ENCODE measurements at places on chromosomes 7 and 10. TPM values are rescaled to one million over a fixed set of nuclear protein-coding genes. Genes with fewer than 3 reads are reported as not detected.
A peak's percentile ranks its signal among the peaks of the same experiment; 100 is the strongest.

The HABP2 gene
- total RNA-seq, result not detected

The SUN3 gene
- total RNA-seq, result not detected

The OPN1SW gene
- total RNA-seq, result not detected

The CYTH3 gene
- 1.2 TPM for total RNA-seq

The CALN1 gene
- total RNA-seq, result not detected

The AGBL3 gene
- 3.9 TPM for total RNA-seq

The GARIN1A gene
- 0.48 TPM for total RNA-seq

DNA sequence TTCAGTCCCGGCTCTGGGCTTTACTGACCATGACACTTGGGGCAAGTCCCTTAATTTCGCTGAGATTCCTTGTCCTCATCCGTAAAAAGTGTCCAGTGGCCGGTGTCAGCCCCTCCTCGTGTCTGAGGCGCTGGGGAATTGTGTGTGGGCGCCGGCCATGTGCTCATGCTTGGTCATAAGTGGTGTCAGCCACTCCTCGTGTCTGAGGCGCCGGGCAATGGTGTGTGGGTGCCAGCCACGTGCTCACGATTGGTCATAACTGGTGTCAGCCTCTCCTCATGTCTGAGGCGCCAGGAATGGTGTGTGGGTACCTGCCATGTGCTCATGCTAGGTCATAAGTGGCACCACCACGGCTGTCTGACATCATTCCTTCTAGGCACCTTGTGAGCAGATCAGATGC lies 40.7 kb upstream of the DMBT1 start:
- DNase-seq, result no peak

- DNase-seq, result no peak
Observed at GRCh38 chr10:69495666-69496065, 44.4 kb downstream of the TSPAN15 start.

DNA sequence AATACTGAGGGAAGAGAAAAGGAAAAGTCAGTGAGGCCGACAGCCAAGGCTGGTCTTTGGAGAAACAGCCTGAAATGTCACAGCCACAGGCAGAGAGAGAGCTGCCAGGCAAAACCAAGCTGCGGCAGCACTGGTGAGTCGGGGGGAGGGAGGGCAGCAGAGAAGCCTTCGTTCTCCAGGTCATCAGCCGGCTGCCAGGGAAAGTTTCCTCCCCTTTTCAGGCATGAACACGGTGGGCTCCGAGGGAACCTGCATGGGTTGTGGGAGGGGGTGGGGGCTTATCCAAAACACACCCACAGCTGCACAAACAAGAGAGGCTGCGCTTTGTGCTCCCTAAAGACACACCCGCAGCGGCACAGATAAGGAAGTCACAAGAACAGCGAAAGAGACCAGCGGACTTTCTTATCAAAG lies 62.3 kb upstream of the NKX6-2 start:
- no peak for DNase-seq

GRCh38 chr10:45593938-45594275 lies 78.7 kb downstream of the ZFAND4 start:
- no peak for DNase-seq

GRCh38 chr10:71312811-71313789 lies 6.0 kb upstream of the SLC29A3 start:
- DNase-seq, result no peak

GRCh38 chr7:1593091-1593866 lies 23.4 kb upstream of the PSMG3 start:
- DNase-seq, result no peak

DNA sequence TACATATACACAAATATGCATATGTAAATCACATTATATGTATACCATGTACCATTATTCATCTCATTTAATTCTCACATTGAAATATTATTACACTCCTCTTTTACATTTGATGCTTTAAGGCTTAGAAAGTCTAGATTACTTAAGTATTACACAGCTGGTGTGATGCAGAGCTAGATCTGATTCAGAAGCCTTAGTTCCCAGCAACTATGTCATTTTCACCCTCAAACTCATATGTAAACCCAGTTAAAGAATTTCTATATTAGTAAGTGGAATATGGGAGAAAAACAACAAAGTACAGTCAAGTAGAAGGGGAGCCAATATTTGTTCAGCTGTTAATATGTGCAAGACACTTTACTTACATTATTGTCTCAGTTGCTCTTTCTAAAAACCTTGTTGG lies 74.3 kb upstream of the CSTF2T start:
- DNase-seq, result no peak

- DNase-seq, result no peak
Observed at GRCh38 chr10:33773253-33773573, 438.7 kb upstream of the NRP1 start.

DNA sequence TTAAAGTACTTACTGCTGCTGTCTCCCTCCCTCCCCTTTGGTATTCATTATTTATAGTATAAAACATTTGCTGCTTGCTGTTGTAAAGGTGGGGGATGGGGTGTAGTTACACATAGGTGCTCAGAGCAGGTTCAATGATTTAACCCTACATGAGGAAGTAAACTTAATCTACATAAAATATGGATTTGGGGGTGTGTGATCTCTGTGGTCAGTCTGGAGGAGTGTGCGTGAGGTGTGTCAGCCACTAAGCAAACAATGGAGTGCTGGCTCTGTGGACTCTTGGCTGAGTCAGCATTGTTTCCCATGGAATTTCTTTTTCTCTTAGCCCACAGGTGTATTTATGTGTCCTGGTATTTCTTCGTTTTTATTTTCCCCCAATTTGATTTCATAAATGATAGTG lies 133.9 kb downstream of the AUTS2 start:
- DNase-seq, result no peak

GRCh38 chr10:79386637-79387465 lies 39.6 kb downstream of the PPIF start:
- no peak for DNase-seq

DNA sequence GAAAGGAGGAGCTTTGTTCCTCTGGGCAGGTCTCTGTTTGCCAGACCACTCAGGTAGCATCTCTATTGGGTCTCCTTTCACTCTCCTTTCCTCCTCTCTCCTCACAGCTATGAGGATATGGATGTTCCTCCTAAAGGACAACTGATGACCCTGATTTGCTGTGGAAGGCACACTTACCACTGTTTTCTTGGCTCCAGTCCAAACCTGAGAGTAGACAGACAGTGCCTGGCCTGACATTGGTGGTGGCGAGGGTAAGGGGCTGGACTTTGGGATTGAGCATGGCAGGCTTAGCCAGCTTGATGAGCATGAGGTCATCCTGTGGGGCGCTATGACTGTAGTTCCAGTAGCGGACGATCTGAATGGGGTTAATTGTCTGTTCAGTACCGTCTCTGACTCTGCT lies 3.6 kb downstream of the PRSS37 start:
- no peak for DNase-seq

DNA sequence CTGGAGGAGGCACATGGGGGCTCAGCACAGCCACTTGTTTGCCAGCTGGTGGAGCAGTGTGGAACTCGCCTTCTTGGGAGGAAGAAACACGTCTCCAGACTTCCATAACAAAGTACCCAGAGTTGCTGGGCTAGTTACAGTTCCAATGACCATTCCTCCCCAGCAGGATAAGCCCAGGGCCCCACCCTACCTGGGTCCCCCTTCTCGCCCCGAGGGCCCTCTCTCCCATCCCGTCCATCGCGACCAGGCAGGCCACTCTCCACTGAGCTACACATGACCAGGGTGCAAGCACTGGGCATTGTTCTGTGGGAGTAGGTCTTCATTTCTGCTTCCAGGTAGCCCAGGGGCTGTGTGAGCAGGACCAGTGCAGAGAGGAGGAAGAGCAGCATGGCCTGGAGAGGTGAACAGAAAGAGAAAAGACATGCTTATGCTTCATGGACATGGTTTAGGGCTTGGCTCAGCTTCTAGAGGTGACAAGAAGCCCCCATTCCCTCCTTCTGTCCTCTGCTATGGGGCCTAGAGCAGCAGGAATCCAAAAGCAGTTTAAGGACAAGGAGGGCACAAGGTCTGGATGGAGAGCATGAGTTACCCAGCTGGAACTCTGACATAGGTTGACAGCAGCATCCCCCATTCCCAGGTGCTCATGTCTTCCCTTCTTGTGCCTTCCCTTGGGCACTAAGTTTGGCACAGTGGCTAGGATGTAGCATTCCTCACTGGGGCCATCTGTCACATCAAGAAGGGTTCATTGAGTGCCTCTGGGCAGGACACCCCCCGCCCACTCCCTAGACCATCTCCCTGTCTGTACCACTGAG lies 2.4 kb downstream of the SFTPD start:
- no peak for DNase-seq

- peak; percentile 62 for DNase-seq
Observed at GRCh38 chr10:72087969-72088888, at the start of gene SPOCK2. SPOCK2 (minus strand) TSS chr10:72088551; CDS start chr10:72088328, 223 bp downstream.

GRCh38 chr10:33237736-33238624 lies 96.5 kb downstream of the NRP1 start:
- no peak for DNase-seq

GRCh38 chr7:42858570-42858969 lies 53.3 kb downstream of the C7orf25 start:
- DNase-seq, result no peak

GRCh38 chr10:32095116-32095733 lies 39.0 kb upstream of the KIF5B start:
- DNase-seq, result no peak

- no peak for DNase-seq
Observed at GRCh38 chr10:59674215-59674836, 35.3 kb downstream of the SLC16A9 start.

- DNase-seq, result no peak
Observed at GRCh38 chr10:69974551-69975155, 78.0 kb upstream of the MACROH2A2 start.

DNA sequence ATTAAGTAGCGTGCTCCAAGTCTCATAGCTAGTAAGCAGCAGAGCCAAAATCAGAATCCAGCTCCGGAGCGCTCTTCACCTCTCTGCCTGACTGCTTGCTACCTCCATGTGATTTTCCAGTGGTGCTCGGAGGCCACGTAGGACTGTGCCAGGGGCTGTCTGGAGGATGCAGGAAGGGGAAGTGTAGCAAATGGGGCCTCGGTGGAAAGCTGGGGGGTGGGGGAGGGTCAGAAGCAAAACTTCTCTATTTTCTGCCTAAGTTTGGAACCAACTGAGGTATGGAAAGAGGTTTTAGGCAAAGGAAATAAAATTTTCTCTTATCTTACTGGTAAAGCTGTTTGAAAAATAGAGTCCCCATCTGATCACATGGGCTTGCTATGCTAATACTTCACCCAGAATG lies 108.7 kb downstream of the TBXAS1 start:
- no peak for DNase-seq
